ENCODE measurements at places on chromosomes 7 and 10.

GRCh38 chr7:24898691-24899090 is 81.3 kb downstream of the OSBPL3 start:
- no peak for DNase-seq

DNA sequence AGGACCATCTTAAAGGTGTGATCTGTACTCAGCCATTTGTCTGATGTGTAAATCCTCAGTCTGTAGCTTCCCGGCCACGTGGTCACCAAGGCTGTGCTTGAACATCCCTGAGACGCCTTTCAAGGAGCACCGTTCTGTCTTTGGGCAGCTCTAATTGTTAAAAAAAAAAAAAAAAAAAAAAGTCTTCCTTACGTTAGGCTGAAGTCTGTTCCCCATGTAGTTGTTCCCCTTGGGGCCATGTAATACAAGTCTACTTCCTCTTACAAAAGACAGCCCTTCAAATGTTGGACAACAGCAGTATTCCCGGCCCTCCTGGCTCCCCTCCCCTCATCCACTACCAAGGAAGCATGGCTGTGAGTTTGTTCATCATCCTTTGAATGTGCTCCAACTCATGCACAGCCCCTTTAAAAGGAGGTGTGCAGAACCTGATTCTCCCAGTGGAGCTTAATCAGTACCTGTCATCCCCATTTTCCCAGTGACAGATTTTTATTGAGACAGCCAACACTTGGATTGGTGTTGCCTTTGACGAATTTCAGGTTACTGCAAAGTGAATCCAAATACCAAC is 392.2 kb upstream of the GALNT17 start:
- DNase-seq: no peak

DNA sequence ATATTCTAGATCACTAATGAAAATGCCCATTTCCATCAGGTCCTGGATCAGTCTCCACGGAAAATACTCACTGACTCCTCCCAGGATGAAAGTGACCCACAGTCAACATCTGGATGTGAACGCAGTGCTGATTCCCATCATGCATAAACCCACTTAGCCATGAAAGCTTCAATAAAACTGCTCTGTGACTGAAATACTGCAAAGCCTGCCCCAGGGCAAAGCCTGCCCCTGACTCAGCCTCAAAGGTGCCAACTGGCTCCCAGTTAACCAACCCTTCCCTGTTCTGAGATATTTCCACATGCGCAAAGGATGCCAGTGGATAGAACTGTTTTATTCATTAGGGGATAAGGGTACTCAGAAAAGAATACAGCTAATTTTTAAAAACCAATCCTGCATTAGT is 24.0 kb downstream of the OSBPL3 start:
- DNase-seq: no peak

GRCh38 chr10:95784279-95784913 is 28.4 kb downstream of the ENTPD1 start:
- no peak for DNase-seq

DNA sequence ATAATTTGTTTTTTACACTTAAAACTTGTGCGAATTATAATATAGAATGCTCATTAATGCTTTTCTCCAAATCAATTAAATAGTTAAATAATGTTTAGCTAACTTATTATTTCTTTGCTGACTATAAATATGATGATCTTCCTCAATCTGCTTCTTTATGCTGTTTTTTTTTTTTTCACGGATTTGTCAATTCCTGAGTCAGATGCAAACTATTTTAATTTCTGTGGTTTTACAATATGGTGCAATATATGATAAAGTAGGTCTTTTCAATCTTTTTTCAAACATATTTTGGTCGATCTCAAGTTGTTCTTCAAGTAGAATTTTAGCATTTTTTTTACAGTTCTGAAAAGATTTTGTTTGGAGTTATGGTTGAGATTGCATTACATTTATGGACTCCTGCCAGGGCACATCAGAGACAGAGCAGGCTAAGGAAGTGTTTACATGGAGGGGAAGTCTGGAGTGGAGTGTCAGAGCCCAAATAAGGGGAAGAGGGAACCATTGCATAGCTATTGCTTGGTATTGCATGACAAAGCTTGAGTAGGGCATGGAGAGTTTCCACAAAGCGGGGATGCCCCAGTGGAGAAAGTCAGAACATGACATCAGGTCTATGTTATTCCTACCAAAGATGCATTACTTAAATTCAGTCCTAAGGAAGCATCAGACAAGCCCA is 204.4 kb downstream of the OTUD1 start:
- DNase-seq: no peak
